Activated T-helper 2 cell treated with anti-CD3 and anti-CD28 coated beads, Interferon-gamma antibody, Interleukin-2, Interleukin-4, amounts not matched to agents 10 μg/mL and 5 μg/mL and 100 μg/mL, durations not matched to agents 14 hours and 24 hours and 36 hours (primary cell): ENCODE measurements at places on chromosomes 3 and 15. TPM values are rescaled to one million over a fixed set of nuclear protein-coding genes. Genes with fewer than 3 reads are reported as not detected.

DNA sequence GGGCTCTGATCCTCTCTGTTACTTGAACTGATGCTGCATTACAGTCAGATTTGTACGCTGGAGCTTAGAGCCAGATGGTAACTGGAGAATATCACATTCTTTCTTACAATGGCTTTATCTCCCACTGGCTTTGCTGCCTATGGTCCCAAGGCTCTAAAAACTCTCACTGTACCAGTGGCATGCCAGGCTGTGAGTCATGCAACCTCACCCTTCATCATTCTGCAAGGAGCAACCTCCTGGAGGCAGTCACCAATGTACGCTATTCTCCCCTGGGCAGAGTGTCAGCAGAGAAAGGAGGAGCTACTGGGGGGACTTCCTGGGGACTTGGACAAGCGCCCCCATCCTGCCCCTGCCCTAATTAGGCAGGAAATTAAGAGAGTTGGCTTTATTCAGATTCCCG lies 97.9 kb upstream of the EIF1B start:
- no peaks in the 10 kb centered on the region for H3K27me3 ChIP-seq
- no peaks in the 10 kb centered on the region for H3K4me1 ChIP-seq
- DNase-seq = no peak
- H3K4me3 ChIP-seq = no peak overlapping the region
- H3K27ac ChIP-seq = no peak overlapping the region
- H3K36me3 ChIP-seq = no peaks in the 10 kb centered on the region

- H3K27me3 ChIP-seq = no peaks in the 10 kb centered on the region
- H3K36me3 ChIP-seq = no peaks in the 10 kb centered on the region
- no peak overlapping the region for H3K4me3 ChIP-seq
- peaks cover 10% of the 10 kb centered on the region for H3K4me1 ChIP-seq
- H3K27ac ChIP-seq = no peak overlapping the region
Measured at GRCh38 chr3:153680526-153680925, 440.7 kb upstream of the ARHGEF26 start.

CILP gene
- total RNA-seq = 0.05 TPM in 1 of 2 replicates, not detected in the other

GRCh38 chr15:90062462-90062932 lies 39.8 kb downstream of the IDH2 start:
- no peaks in the 10 kb centered on the region for H3K27me3 ChIP-seq
- H3K4me3 ChIP-seq = no peak overlapping the region
- H3K4me1 ChIP-seq = peaks cover 38% of the 10 kb centered on the region

MNS1 gene
- total RNA-seq = 0.14 and 1.1 TPM in 2 replicates

GRCh38 chr3:169323578-169324451 lies 339.7 kb downstream of the MECOM start:
- H3K27me3 ChIP-seq = peaks cover 12% of the 10 kb centered on the region
- no peak overlapping the region for H3K27ac ChIP-seq
- H3K4me1 ChIP-seq = no peaks in the 10 kb centered on the region
- no peaks in the 10 kb centered on the region for H3K36me3 ChIP-seq
- DNase-seq = no peak
- no peak overlapping the region for H3K4me3 ChIP-seq

DNA sequence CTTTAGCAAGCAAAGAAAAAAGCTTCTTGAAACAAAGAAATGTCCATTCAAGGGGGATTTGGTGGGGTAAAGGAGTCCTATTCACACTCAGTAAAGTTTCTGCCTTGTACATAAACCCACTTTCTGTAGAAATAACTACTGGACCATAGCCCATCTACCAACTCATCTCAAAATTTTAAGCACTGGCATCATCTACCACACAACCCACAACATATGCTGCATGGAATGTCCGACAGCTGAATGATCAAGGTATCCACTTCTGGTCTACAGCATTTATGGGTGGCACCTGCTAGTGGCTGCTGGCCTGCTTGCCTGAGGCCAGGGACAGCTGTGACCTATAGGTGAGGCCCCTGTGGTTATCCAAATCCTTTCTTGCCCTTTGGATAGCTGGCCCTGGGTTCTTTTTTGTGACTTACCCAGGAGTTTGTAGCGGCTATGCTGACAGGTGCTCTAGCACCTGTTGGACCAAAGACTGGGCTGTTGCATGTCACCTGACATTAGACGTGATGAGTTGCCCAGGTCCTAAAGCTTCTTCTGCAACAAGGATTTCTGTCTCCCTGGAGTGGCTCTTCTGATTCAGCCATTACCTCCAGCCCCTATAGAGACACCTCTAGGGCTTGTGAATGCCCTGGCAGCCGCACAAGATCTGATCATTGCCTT lies 19.2 kb upstream of the MEF2A start:
- no peak overlapping the region for H3K4me3 ChIP-seq
- no peaks in the 10 kb centered on the region for H3K27me3 ChIP-seq
- no peak overlapping the region for H3K27ac ChIP-seq
- no peaks in the 10 kb centered on the region for H3K36me3 ChIP-seq
- no peak for DNase-seq

HYAL1 gene
- total RNA-seq = 0.23 and 0.59 TPM in 2 replicates
